ENCODE measurements at places on chromosomes 3 and 15.
A peak's percentile ranks its signal among the peaks of the same experiment; 100 is the strongest.

- no peak for DNase-seq
Observed at GRCh38 chr3:100265016-100265415, 4.2 kb downstream of the TBC1D23 start.

DNA sequence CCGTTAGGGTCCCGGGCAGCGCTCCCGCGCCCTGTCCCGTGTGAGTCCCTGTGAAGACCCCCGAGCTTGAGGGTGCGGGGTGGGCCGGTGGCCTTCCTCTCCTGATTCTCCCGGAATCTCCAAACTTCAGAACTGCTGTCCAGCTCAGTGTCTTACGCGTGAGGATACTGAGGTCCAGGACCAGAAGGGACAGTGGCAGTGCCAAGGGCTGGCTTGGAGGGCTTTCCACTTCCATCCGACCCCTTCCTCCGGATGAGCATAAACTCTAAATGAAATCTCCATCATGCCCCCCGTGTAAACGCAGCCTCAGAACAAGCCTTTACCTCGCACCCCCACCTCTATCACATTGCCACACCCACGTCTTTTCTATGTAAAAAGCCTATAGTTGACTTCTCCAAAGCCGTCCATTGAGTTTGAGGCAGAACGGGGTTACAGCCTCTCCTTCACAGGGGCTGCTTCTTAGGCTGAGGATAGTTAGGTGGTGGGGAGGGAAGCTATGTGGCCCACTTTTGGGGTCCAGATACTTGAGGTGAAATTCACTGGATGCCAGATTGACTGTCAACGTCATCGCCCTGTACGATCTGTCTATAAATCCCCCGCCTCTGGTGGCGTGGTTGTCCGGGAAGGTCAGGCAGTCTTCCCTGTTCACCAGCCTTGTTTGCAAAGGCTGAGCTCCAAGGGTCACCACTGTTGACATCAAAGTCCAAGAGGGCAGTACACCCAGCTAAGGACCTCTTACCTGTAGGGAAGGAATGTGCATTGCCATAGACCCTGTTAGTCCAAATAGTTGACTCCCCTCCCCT lies 1.1 kb downstream of the EDEM1 start:
- peak; percentile 44 for DNase-seq

DNA sequence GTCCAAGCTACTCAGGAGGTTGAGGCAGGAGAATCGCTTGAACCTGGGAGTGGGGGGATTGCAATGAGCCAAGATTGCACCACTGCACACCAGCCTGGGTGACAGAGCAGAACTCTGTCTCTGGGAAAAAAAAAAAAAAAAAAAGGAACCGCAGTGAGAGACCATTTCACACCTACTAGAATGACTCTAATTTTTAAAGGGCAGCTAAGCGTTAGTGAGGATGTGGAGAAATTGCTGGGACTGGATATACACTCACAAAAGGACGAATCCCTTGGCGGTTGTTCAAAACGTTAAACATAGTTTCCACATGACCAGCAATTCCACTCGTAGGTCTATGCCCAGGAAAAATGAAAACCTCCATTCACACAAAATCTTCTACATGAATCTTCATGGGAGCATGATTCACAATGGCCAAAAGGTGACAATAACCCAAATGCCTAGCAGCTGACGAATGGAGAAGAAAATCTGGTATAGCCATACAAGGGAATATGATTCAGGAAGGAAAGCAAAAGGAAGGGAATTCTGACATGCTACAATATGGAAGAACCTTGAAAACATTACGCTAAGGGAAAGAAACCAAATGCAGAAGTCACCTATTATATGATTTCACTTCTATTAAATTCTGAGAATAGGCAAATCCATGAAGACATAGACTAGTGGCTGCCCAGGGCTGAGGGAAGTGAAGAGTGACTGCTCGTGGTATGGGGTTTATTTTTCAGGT lies 127.0 kb downstream of the CHSY1 start:
- DNase-seq, result no peak

DNA sequence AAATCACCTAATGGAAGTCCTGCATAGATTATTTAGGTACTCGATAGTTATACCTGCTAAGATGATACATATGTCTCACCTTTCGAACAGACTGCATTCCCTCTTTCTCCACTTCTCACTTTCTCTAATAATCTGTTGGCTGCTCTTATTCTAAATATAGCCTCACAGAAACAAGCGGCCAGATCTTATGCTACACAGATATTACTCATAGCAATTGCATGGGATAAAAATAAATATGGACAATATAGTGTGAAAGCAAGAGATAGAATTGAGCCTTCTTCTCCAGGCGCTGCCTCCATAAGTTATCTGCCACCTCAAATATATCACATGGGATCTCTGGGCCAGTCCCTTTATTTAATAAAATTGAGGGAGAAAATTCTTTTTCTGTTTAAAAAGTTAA lies 29.5 kb upstream of the TGFBR2 start:
- DNase-seq, result no peak

GRCh38 chr15:69340243-69340900 lies 41.7 kb downstream of the PAQR5 start:
- DNase-seq, result no peak

DNA sequence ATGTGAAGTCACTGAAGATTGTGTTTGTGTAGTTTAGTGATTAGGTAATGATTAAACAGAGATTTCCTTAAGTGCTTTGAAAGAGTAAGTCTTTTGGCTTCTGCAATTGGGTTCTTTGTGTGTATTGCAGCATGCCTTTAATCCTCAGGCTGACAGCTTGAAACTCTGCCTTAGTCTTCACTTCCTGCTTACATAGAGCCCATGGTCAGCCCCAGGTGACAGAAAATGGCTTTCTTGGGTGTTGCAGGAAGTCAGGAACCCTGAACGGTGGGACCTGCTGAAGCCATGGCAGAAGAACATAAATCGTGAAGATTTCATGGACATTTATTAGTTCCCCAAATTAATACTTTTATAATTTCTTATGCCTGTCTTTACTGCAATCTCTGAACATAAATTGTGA lies 61.3 kb downstream of the KBTBD8 start:
- no peak for DNase-seq

- no peak for DNase-seq
Observed at GRCh38 chr3:13827256-13827655, 52.6 kb downstream of the WNT7A start.

DNA sequence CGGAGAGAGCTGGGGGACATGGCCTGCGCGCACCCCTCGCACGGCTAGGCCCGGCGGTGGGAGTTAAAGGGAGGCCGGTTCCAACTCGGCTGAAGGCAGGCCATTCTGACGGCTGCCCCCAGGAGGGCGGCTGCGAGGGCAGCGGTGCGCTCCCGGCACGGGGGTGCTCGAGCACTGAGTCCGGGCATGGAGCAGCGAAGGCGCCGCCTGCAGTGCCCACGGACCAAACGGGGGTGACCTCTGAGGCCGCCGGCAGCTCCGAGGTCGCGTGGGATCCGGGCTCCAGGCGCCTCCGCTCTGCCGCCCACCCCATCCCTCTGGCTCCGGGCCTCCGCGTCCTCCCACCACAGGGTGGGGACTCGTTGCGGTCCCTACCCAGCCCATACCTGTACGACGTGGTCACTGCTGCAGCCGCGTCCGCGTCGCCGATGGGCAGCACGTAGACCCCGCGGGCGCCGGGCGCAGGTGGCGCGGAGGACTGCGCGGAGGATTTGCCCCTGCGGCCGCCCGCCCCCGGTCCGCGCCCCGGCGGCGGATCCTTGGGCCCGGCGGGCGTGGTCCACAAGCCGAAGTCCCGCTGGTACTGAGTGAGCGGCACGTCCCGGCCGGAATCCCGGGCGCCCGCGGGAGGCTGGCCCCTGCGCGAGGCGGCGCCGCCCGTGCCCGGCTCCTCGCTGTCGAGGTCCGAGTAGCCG lies 469 bp downstream of the MAP6D1 start:
- DNase-seq, result no peak

GRCh38 chr3:123672429-123673146 lies 87.7 kb upstream of the HACD2 start:
- DNase-seq, result no peak

- DNase-seq, result no peak
Observed at GRCh38 chr3:184290331-184290730, 8.7 kb upstream of the PSMD2 start.

DNA sequence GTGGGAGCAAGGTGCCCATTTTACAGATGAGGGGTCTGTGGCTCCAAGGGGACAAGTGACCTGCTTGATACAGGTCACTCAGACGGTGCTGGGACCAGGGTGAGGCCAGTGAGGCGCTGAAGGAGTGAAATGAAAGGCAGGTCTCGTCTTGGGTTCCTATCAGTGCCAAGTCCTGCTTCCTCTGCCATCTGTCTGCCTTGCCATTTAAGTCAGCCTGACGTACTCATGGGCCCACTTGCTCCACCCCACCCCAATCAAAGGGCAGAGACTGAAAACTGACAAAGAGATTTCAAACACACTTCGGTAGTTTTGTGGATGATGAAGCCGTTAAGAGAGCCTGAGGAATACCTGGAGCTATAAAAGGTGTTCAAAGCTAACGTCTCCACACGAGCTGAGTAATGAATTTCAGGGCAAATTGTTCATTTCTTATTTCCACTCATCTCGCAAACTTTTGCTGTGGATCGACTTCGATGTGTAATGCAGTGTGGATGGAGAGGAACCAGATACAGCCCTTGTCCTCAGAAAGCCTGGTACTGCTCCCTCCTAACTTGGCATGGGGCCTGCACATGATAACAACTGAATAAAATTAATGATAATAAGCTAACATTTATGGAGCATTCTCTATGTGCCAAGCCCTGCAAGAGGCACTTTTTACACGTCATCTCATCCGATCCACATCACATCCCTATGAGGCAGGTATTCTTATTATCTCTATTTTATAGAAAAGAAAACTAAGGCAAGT lies 36.6 kb downstream of the ATP2B2 start:
- DNase-seq, result no peak

GRCh38 chr15:56019060-56019793 lies 25.8 kb upstream of the NEDD4 start:
- DNase-seq, result no peak

DNA sequence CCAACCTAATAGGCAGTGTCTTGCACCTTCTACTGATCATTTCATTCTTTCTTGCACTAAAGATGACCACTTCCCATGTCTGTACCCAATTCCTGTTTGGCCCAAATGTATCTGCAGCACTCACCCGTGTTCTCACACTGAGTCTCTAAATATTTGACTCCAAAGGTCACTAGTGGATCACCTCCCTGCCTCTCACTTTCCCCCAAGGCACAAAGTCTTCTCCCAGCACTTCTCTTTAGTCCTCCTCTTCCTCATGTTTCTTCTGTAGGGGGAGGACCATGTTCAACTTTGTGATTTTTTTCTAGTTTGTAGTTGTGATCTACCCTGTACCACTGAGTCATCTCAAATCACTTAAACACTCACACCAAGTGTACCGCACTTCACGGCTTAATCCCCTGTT lies 13.9 kb downstream of the NR1I2 start:
- DNase-seq, result no peak

GRCh38 chr15:36117296-36117787 lies 462.1 kb upstream of the CDIN1 start:
- DNase-seq, result no peak

DNA sequence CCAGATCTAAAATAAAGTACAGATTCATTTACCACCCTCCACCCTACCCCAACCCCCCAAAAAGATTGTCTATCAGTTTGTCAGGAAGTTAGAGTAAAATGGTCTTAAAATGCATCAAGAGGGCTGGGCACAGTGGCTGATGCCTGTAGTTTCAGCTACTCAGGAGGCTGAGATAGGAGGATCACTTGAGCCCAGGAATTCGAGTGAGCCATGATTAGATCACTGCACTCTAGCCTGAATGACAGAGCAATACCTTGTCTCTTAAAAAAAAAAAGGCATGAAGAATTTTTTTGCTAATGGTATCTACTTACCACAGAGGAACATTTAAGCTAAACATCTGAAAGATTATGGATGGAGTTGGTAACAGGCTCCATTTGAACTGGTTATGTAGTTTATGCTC lies 71.0 kb downstream of the RBM6 start:
- DNase-seq, result no peak

DNA sequence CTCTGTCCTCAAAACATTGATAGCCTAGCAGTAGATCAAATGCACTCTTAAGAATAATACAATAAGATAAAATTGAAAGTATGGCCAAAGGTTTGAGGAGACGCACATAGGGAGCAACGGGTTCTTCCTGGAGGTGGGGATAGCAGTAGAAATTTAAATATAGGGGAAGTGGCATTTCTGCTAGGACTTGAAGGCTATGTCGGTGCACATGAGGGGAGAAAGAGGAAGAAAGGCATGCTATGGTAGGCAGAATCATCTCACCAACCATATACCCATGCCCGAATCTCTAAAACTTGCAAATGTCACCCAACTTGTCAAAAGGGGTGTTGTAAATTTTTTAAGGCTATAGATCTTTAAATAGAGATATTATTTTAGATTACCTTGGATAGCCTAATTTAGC lies 735.1 kb upstream of the LMCD1 start:
- DNase-seq, result no peak

- DNase-seq, result no peak
Observed at GRCh38 chr3:126916546-126916945, 66.4 kb upstream of the PLXNA1 start.

- DNase-seq, result no peak
Observed at GRCh38 chr3:10550705-10551104, 45.3 kb upstream of the ATP2B2 start.

DNA sequence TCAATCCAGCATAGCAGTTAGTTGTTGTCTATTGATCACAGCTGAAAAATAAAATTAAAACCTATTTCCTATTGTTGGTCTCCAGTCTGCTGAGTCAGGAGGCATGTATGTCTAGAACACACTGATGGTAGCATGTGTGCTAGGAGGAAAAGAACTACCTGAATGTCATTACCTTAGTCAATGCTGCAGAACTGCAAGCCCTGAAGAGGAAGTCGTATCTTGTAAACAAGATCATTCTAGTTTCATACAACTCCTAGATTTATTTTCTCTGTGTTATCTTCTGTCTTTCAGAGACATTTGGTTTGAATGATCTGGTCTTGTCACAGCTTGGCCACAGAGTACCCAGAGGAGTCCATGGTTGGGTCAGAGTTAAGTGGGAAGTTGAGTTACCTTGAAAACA lies 110.0 kb upstream of the MRPL3 start:
- DNase-seq, result no peak

- no peak for DNase-seq
Observed at GRCh38 chr3:117483839-117484238, 774.3 kb downstream of the TUSC7 start.

- no peak for DNase-seq
Observed at GRCh38 chr15:64351265-64351664, 4.7 kb downstream of the CSNK1G1 start.

- DNase-seq, result no peak
Observed at GRCh38 chr3:111906656-111907055, 47.6 kb downstream of the PHLDB2 start.

- no peak for DNase-seq
Observed at GRCh38 chr3:38169027-38169317, 3.6 kb downstream of the OXSR1 start.

- DNase-seq, result peak; percentile 97
Observed at GRCh38 chr3:49689046-49689907, at the start of the genes MST1 and RNF123. TSS of gene MST1 (minus strand) at chr3:49689474. CDS start at chr3:49688691, 783 bp downstream. TSS of gene RNF123 (plus strand) at chr3:49689557. CDS start at chr3:49691166, 1,609 bp downstream.

DNA sequence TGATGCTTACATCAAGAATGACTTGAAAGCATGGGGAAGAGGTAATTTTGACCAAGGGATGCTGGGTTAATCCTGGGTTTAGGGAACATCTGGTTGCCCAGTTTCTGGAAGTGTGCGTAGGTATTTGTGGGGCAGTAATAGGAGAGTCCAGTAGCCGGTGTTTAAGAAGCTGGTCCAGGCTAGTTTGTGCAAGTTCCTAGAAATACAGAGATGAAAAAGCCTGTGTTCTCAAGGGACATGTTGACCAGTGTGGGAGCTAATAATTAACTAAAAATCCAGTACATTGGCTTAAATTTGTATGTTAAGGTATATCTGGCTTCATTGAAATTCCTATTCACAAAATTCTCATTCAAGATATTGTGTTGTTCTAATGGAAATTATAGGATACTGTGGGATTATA lies 51.2 kb downstream of the UBE2E2 start:
- DNase-seq, result no peak
